NCI-H2081 treated with DMSO at 0.1 percent for 48 hours (cell line): ENCODE measurements at places on chromosomes 16 and 17.

- DNase-seq: no peak
These were observed at the start of gene TK2 for GRCh38 chr16:66549284-66550131. Gene TK2 (minus strand): TSS chr16:66550122. CDS start chr16:66550061, 61 bp downstream.

DNA sequence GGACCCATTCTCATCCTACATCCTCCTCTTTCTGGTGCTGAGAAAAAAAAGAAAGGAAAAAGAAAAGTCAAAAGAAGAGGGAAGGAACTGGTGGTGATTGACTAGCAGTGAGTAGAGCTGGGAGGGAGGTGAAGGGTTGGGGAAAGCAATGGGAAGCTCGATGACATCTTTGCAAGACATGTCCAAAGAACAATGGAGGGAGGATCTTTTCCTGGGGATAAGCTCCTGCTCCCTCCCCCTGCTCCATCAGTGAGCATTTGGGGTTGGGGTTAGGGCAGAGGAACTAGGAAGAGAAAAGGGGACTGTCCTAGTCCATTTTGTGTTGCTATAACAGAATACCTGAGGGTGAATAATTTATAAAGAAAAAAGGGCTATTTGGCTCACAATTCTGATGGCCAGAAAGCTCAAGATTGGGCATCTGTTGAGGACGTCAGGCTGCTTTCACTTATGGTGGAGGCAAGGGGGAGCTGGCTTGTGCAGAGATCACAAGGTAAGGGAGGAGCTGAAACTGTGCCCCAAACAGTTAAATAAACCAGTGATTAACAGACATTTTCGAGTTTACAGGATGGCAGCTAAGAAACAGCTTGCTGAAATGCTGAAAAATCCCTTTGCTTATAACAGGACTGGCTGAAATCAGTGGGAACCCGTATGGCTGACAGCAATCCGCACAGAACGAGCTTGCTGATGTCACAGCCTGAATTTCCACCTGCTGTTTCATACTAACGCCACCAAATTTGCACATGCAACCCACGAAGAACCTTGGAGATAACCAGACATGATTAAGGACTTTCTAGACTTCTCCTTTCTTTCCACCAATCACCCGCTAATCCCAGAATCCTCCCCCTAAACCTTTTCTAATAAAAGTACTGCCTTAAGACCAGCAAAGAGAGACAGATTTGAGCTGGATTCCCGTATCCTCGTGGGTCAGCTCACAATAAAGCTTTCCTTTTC is 1.6 kb upstream of the ODF4 start:
- no peak for DNase-seq

GRCh38 chr17:8846768-8847211 is 20.7 kb downstream of the PIK3R6 start:
- no peak for DNase-seq

- DNase-seq: no peak
These were observed 1.7 kb downstream of the CRAMP1 start for GRCh38 chr16:1613728-1614455.
